ENCODE measurements at places on chromosomes 7 and 10.

DNA sequence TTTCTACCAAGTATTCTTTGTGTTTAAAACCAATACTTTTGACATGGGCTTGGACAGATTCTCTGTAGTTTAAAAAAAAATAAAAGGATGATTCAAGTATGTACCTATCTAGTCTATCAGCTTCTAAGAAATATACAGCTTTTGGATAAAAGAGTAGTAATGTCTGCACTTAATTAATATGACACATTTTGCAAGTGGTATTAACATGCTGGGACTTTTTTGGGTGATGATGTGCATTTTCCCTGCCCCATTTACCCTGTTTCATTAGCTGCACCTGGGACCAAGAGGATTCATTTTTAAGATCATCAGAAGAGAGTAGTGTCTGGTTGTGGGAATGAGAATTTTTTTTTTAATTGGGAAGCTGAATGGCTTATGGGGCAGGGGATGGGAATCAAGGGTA, 236.2 kb upstream of the KLF14 start:
- no peak for DNase-seq

GRCh38 chr7:2017481-2017891, 215.3 kb downstream of the MAD1L1 start:
- no peak for DNase-seq

GRCh38 chr7:4733936-4734528, 41.4 kb upstream of the AP5Z1 start:
- no peak for DNase-seq

DNA sequence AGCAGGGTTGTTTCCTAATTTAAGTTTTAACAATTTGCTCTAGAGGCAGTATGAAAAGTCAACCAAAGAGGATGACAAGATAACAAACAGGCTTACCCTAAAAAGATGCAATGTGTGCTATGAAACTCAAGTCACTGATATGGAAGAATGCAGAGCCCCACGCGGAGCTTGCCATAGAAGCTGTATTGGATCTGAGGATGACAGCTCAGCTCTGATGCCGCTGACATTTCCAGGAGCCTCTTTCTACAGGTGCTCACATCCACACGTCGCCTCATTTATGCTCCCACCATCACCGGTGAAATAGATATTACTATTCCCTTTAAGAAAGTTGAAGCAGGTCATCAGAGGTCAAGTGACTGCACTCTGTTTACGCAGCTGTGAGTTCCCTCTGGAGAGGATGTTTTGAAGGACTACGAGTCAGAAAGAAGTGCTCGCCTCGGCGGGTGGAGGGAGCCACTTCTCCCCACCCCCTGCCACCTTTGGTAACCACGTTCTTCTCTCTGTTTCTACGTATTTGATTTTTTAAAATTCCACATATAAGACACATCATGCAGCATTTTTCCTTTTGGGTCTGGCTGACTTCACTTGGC, 275.4 kb downstream of the GLRX3 start:
- no peak for DNase-seq

DNA sequence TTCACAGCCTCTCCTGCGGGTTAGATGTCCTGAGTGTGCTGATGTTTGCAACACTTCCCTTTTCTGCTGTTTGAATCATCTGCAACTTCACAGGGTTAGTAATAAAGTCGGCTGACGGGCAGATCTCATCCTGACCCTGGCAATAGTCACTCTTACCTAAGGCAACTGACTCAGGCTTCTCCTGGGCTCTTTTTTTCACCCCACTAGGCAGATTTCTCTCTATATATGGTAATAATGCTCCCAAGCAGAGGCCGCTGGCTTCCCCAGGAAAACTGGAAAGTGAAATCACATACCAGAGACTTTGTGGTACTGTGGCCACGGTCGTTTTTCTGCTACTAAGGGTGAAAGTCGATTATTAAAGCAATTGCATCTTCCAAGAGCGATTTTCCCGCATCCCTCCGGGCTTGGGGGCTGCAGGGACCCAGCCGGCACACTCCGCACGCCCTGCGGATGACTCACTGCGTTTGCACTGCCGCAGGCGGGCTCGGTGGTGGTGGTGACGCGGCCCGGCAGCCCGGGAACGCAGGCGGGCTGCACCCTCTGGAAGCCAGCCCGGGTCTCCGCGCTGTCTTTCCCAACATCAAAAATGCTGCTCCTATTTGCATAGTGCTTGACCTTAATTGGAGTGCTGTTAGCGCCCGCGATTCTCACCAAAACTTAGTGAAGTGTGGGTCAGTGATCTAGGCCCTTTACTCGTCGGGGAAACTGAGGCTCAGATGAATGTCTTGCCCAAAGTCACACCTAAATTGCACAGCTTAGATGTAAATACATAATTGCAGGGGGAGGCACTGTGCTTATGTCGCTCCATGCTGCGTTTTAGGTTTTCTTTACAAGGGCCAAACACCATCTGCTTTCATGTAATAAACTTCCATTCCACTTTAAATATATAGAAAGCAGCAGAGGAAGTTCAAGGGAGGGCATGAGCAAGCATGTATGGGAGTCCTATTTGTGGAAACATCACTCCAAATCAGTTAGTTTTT, 47.6 kb upstream of the ITGB1 start:
- DNase-seq: peak; percentile 93

DNA sequence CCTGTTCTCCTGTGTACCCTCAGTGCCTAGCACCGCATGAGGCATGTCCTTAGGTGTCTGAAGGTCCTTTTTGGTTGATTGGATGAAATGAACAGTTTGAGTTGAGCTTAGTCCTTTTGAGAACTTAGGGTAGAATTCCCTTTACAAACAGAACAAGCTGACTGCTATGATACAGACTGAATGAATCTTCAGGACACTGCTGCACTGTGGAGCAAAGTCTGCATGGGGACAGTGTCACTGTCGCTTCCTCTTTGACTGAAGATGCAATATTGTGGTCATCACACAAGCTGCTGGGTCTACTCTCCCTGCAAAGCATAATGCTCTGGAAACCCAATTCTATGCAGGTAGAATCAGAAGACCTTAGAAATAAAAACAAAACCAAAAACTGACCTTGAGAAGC, 8.6 kb upstream of the PLAU start:
- DNase-seq: no peak

DNA sequence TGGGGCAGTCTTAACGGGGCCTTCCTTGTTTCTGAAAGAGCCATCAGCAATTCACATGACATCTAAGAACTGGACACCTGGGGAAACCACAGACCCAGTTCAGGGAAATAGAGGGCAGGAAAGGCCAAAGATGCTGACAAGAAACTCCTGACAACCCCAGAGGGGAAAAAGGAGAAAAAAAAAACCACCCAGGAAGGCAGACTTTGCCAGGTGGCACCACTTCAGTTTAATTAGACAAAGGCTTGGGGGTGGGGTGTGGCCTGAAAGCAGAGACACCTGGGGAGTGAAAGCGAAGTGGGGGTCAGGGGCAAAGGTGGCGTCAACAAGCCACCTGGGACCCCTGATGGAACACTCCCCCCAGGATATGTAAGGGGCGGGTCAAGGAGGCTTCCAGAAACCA, 53.6 kb downstream of the RAB11FIP2 start:
- no peak for DNase-seq

DNA sequence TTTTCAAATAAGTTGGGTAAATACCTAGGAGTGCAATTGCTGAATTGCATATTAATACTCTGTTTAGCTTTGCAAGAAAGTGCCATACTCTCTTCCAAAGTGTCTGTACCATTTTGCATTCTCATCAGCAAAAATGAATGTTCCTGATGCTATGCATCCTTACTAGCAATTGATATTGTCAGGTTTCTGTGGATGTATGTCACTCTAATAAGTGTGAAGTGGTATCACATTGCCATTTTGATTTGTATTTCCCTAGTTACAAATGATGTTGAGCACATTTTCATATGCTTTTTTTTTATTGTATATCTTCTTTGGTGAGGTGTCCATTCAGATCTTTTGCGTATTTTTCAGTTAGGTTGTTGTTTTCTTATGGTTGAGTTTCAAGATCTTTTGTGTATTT, 230.4 kb upstream of the MAGI2 start:
- DNase-seq: no peak

DNA sequence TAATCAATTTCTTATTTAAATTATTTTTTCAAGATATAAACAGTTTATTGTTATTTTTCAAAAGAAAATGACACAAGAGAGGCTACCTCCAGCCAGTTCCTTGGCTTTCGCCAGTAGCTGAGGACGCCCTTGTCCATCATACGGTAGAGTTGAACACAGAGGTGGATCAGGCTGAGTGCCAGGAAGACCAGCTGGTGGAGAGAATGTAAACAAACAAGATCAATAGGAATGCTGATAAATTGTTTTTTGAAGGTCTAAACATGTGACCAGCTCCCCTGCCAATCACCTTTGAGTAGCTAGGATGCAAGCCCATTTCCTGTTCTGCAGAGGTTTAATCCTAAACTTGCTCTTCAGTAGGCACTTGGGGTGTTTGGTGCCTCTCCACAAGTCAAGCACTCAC, 138.9 kb downstream of the PKD1L1 start:
- DNase-seq: no peak

DNA sequence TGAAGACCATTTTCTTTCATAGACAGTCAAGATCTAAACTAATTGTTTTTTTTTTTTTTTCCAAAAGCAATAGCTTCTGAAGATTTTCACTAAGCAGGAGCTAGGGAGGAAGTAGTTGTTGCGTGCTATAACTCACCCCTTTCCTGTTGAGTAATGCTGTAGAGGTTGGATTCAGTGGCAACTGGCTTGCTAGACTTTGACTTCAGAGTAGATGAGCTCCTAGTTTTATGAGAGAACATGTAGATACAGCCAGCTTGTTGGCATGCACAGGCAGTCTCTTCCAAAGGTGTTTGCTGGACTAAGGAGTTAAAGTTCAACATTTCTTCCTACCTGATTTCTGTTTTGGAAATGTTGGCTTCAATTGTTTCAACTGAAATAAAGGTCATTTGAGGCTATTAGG, 66.2 kb upstream of the MXI1 start:
- no peak for DNase-seq

DNA sequence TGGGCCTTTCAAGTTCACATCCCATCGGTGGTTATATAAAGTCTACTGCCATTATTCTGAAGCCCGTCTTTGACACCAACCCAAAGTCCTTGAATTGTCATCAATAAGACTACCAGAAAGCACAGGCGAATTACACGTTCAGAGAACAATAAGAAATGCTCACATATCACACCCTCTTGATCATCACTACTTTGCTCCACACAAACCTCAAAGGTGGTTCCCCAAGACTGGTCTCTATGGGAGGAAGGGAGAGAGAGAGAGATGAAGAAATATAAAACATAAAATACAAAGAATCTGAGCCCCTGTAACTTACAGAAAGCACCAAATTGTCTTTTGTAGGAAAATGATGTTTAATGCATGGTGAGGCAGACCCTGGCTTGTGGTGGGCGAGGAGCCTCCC, 4.4 kb downstream of the HIPK2 start:
- no peak for DNase-seq

- peak; percentile 60 for DNase-seq
Observed at GRCh38 chr10:60430017-60430416, 40.3 kb upstream of the ANK3 start.

DNA sequence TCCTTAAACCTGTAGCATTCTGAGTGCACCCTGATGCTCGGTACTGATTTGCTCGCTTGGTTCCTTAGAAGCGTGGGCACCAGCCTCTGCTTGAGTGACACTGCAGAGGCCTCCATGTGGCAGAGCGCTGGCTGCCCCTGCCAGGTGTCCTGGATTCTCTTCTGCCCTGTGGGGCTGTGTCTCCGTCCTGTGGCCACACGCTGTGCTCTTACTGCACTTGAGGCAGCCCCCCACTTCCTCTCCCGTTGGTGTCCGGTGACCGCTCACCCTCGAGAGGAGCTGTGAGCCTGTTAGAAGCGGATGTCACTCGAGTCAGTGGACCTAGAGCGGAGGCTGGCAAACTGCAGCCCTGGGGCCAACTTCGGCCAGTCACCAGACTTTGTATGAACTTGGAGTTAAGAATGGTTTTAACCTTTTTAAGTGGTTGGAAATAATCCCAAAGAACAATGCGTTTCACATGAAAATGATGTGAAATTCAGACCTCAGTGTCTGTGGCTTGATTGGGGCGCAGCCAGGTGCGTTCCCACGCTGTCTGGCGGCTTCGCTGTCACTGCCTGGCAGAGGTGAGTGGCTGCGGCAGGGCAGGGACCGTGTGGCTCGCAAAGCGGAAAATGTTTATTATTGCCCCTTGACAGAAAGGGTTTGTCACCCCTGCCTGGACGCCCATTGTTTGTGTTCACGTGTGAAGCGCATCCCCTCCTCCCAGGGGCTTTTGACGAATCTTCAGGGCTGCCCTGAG, 114.6 kb downstream of the CYTH3 start:
- DNase-seq: no peak

DNA sequence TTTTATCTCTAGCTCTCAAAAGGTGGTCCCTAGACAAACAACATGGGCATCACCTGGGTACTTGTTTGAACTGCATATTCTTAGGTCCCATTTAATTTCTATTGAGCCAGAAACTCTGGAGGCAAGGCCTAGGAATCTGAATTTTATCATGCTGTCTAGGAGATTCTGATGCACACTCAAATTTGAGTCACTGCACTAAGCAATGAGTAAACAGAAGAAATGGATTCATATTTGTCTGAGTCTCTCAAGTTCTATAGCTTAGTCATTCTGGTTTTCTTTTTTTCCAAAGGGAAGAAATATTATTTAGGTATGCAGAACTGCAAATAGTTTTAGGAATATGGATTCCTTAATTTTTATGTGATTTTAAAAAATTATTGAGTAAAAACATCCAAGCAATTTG, 185.5 kb downstream of the SEMA3A start:
- no peak for DNase-seq

DNA sequence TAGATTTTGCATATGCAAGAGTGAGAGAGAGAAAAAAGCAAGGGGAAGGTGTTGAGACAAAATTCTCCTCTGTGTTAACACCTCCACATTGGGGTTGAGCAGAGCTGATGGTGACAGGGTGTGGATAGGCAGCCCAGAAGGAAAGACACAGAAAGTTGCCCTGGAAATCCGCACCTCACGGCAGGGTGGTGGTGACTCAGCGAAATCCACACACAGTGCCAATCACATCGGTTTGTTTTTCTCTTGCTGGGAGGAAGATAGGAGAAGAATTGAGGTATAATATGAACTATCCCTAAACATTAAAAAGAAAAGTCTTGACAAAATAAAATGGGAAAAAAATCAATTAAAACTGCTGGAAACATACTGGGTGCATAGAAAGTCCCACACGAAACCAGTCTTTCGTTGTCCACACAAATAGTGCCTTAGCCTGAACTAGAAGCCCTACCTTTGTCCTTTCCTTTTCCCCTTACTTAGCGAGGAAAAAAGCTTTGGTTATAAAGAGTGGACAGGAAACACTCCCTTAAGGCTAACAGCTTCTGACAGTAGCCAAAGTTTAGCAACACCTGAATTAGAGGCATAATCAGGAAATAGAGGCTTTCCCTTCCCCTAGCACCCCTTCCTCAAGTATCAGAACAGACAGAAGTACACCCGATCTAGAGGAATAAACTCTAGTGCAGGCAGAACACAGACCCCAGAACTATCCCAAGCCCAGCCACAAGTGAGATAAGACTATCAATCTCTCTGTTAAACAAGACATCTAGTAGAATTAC, 39.2 kb upstream of the DNAJC1 start:
- no peak for DNase-seq

DNA sequence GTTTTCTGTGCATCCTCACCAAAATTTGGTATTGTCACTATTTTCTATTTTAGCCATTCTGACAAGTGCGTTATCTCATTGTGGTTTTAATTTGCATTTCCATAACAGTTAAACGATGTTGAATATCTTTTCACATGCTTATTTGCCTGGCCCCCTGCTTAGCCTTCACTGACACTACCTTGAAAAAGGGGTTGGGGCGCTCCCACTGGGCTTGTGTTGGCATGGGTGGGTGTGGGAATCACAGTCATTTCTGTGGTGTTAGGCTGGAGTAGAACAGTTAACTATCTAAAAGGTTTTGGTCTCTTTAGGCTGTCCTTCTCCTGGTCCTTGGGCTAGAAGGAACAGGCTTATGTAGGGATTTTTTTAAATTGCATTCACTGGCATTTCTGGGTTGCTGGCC, 72.2 kb upstream of the TMEM140 start:
- no peak for DNase-seq

GRCh38 chr10:24097751-24098207, 111.2 kb upstream of the KIAA1217 start:
- no peak for DNase-seq
